ENCODE measurements at places on chromosomes 5 and 9. TPM values are rescaled to one million over a fixed set of nuclear protein-coding genes. Genes with fewer than 3 reads are reported as not detected.

GRCh38 chr5:112594095-112594850, 143.4 kb upstream of the APC start:
- H3K27ac ChIP-seq, result no peak overlapping the region
- H3K4me1 ChIP-seq, result no peaks in the 10 kb centered on the region
- DNase-seq, result no peak
- H3K27me3 ChIP-seq, result no peaks in the 10 kb centered on the region
- no peak overlapping the region for H3K4me3 ChIP-seq
- no peaks in the 10 kb centered on the region for H3K36me3 ChIP-seq

Gene PRR16
- total RNA-seq, result 8.7 TPM

DNA sequence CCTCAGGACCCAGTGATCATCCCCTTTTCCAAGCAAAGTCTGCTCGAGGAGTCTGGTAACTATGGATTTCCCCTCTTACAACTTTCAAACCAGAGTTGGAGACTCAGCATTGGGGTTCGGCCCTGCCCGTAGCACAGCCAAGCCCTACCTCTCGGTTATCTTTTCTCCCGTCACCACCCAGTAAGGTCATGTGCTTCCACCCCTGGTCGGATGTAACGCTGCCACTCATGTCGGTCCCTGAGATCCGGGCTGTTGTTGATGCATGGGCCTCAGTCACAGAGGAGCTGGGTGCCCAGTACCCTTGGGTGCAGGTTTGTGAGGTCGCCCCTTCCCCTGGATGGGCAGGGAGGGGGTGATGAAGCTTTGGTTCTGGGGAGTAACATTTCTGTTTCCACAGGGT, 1.2 kb downstream of the GALT start:
- H3K27ac ChIP-seq, result no peak overlapping the region
- DNase-seq, result no peak

Gene FRMPD1
- total RNA-seq, result not detected

Gene ANKRD34B
- total RNA-seq, result 2.8 TPM

DNA sequence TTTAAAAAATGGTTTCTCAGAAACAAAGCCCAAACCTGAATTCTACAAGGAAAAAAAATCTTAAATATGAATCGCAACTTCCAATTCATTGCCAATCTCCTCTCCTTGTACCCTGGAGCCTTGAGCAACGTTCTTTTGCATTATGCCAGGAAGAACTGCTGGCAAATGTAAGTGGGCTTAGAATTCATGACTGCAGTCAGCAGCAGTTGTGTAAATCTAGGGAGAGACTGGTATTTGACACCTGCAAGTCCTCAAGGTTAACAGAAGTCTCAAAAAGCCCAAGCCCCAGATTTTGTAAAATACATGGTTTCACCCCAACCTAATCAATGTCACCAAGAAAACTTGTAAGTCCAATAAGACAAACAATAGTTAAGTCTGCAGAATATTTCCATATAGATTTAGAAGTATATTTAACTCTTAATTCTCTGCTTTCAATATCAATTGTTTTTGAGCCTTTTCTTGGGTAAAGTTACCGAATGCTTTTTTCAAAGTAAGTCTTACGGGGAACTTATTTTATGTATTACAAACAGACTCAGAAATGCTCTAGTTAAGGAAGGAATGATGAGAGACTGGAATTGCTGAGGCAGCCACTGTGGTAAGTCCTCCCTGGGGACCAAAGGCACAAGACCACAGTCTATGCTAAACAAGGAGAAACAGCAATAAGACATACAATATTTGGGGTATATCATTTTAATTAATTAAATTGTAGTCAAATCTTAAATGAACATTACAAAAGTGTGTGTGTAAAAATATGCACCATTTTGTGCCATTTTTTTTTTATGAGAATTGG, 31.3 kb downstream of the ELL2 start:
- H3K27me3 ChIP-seq, result no peaks in the 10 kb centered on the region
- H3K27ac ChIP-seq, result no peak overlapping the region
- H3K4me1 ChIP-seq, result peaks cover 14% of the 10 kb centered on the region
- H3K36me3 ChIP-seq, result no peaks in the 10 kb centered on the region
- DNase-seq, result no peak

Gene WNK2
- total RNA-seq, result 0.93 TPM

DNA sequence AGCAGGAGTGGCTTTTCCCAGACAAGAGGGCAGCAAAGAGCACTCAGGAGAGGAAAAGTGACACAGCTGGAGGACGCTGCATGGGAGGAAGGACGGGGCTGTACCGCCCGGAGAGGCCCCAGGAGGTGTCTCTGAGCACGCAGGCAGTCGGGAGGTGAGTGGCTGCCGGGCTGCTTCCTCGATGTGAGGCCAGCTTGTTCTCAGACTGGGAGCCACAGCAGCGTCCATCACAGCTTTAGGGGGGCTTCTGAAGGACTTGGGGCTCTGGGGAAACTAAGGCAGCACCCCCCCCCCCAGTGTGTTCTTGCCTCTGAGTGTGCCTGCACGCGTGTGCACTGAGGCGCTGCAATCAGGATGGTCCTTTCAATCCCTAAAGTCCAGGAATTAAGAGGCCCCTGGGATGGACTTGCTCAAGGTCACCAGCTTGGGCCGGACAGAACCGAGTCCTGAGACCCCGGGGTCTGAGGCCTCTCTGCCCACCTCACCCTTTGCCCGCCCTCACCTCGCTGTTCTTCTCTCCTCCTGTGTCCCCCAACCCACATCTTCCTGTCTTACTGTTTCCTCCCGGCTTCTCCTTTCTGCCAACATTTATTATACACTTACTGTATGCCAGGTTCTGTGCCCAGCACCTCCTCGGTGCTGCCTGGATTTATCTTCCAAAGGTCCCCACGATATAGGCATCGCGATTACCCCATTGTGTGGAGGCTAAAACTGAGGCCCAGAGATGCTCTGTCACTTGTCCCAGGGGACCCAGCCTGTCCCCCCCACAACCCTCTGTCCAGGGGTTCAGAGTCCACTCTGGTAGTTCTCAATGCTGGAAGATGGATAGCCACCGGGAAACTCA, 32.9 kb downstream of the FAM163B start:
- H3K36me3 ChIP-seq, result no peaks in the 10 kb centered on the region
- no peak for DNase-seq

DNA sequence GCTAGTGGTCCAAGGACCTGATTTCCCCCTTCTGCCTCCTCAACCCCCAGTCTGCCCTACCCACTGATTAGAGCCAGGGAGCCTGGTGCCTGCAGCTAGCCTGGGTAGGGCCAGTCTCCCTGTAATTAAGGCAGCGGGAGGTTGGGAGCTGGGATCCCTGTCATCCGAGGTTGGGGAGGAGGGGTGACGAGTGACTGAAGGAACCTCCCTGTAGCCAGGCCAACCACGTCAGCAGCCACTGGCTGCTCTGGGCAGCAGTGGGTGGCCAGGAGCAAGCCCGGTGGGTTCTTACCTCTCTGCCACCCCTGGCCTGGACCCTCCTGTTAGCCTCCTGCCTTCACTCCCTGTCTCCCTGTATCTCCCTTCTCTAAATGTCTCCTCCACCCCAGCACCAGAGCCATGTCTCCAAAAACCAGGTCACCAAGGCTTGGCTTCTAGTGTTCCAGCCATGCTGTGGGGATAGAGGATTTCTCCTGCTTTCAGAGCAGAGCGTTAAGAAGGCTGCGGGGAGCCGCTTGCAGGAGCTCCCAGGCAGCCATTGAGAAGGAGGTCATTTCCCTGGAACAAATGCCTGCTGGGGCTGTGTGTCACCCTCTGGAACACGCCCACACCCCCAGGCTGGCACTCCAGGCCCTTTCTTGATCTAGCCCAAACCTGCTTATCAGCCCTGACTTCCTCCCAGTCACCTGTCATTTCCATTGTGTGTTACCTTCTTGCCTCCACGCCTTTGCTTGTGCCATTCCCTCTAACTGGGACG, 65.0 kb upstream of the GGTA1 start:
- H3K4me3 ChIP-seq, result no peak overlapping the region
- no peaks in the 10 kb centered on the region for H3K27me3 ChIP-seq
- H3K4me1 ChIP-seq, result peaks cover 18% of the 10 kb centered on the region
- no peaks in the 10 kb centered on the region for H3K36me3 ChIP-seq

GRCh38 chr9:120464176-120464886, 115.6 kb downstream of the CDK5RAP2 start:
- H3K4me1 ChIP-seq, result peaks cover 8% of the 10 kb centered on the region
- no peak overlapping the region for H3K27ac ChIP-seq
- no peak for DNase-seq
- no peaks in the 10 kb centered on the region for H3K27me3 ChIP-seq
- peaks cover 43% of the 10 kb centered on the region for H3K36me3 ChIP-seq

Gene RUSC2
- total RNA-seq, result 32.2 TPM

Gene TUT7
- 37.2 TPM for total RNA-seq

- no peaks in the 10 kb centered on the region for H3K4me1 ChIP-seq
- no peak for DNase-seq
- no peaks in the 10 kb centered on the region for H3K27me3 ChIP-seq
- no peak overlapping the region for H3K27ac ChIP-seq
Measured at GRCh38 chr5:156758011-156758791, 91.9 kb upstream of the PPP1R2B start.

- no peak overlapping the region for H3K27ac ChIP-seq
- no peak overlapping the region for H3K4me3 ChIP-seq
- H3K36me3 ChIP-seq, result peaks cover 84% of the 10 kb centered on the region
- peaks cover 10% of the 10 kb centered on the region for H3K27me3 ChIP-seq
Measured at GRCh38 chr5:39118638-39119037, 44.4 kb upstream of the RICTOR start.

DNA sequence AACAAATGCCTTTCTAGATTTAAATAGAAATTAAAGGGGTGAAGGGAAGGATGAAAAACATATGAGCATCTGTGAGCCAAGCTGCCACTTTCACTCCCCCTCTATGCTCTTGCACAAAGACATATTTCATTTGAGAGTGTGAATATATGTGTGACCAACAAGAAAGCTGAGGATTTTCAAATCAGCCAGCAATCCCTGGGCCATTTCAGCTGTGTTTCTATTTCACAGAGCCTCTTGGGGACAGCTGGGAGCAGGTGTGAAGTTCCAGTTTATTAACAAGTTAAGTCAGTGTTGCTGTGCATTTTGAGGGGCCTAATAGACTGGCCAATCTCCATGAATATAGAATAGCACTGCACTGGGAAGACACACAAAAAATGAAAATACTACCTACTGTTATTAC, 248.7 kb upstream of the RGMB start:
- no peak for DNase-seq
- no peak overlapping the region for H3K27ac ChIP-seq
- H3K27me3 ChIP-seq, result no peaks in the 10 kb centered on the region
- H3K4me1 ChIP-seq, result no peaks in the 10 kb centered on the region
- no peaks in the 10 kb centered on the region for H3K36me3 ChIP-seq

Gene SPATA24
- total RNA-seq, result 3.6 TPM

DNA sequence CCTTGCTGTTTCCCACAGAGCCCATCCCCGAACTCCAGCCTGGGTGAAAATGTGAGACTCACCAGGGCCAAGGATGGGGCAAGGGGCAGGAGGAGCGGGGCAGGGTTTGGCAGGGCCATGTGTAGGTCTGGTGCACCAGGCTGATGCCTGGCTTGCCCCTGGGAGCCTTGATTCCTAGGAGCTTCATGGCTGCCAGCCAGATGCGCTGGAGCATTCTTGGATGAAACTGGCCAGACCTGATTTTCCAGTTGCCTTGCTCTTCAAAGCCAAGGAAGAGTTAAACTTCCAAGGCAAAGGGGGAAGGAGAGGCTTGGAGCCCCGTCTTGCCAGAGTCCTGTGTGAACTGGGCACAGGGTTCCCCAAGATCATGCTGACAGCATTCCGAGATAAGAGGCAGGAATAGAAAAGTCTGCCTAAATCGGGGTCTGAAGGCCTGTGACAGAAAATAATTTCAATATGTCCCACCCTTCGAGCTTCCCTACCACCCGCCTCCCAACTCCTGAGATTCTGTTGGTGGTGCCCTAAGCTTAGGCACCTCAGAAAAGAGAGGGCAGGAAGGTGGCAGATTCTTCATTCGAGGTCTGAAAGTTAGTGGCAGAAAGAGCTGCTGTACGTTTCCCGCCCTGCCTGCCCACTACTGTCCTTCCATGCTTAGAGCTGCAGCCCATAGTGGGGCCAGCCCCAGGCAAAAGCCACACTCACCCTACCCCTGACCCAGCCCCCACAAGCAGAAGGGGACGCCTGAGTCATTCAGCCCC, 20.4 kb downstream of the FAT2 start:
- H3K27ac ChIP-seq, result no peak overlapping the region
- DNase-seq, result peak; percentile 4
- no peak overlapping the region for H3K4me3 ChIP-seq
- H3K36me3 ChIP-seq, result no peaks in the 10 kb centered on the region

DNA sequence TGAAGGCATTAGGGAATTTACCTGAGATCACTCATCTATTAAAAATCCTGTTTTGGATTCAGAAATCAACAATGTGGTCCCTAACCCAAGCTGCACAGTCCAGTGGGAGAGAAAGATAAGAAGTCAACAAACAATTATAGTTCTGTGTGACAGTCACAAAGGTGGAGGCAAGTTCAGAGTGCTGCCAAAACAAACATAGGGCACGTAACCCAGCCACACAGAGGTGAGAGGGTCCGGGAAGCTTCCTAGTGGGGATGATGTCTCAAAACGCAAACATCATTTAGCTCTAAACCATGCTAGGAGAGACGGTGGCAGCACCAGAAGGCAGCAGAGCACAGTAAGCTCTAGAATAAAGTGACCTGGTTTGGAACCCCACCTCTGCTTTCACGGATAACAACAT, 158.9 kb downstream of the MAPKAP1 start:
- no peak for DNase-seq
- peaks cover 37% of the 10 kb centered on the region for H3K4me1 ChIP-seq
- no peak overlapping the region for H3K4me3 ChIP-seq
- no peaks in the 10 kb centered on the region for H3K36me3 ChIP-seq

Gene GDNF
- total RNA-seq, result not detected

- H3K27me3 ChIP-seq, result peaks cover 6% of the 10 kb centered on the region
- no peaks in the 10 kb centered on the region for H3K36me3 ChIP-seq
- no peak overlapping the region for H3K4me3 ChIP-seq
- no peaks in the 10 kb centered on the region for H3K4me1 ChIP-seq
- no peak for DNase-seq
Measured at GRCh38 chr5:51371052-51371451, 12.2 kb upstream of the ISL1 start.

DNA sequence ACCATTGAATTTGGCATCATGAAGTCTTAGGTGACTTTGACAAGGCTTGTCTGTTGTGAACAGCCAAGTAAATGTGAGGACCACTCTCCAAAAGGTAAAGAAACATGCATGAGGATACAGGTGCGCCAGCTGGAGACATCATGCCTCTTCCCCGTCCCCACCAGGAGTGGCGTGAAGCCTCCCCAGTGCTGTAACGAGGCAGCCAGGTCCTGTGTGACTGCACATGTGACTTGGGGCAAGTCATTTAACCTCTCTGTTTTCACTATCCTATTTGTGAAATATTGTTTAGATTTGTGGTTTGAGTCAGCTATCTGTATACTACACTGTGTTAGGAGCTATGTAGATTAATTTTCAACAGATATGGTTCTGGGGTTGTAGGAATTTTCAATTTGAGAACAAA, 65.0 kb downstream of the DOCK8 start:
- no peak for DNase-seq
- H3K27me3 ChIP-seq, result no peaks in the 10 kb centered on the region
- peaks cover under 1% of the 10 kb centered on the region for H3K36me3 ChIP-seq
- H3K27ac ChIP-seq, result peak overlapping the region; percentile 45
- peaks cover 63% of the 10 kb centered on the region for H3K4me1 ChIP-seq

DNA sequence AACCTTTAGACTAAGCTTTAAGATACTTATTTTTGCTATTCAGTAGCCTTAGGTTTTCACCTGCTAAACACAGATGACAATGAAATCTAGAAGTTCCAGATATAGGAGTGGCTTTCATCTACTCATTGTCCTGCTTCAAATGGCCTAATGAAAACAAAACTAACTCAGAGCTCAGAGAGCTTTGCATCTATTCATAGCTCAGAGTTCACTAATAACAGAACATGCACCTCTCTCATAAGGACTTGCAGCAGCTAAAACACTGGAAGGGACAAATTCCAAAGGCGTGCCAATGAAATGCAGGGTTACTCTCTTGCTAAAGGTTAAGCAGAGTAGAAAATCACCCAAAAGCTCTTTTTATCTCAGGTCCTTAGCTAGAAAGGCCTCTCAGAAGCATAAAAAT, 29.0 kb downstream of the SLC31A2 start:
- DNase-seq, result no peak
- no peak overlapping the region for H3K4me3 ChIP-seq
- no peaks in the 10 kb centered on the region for H3K27me3 ChIP-seq
- H3K4me1 ChIP-seq, result peaks cover 8% of the 10 kb centered on the region
- H3K36me3 ChIP-seq, result peaks cover 98% of the 10 kb centered on the region

All from left lung (tissue), 14 donors.